ENCODE measurements at places on chromosomes 3 and 15. TPM values are rescaled to one million over a fixed set of nuclear protein-coding genes. Genes with fewer than 3 reads are reported as not detected.

DNA sequence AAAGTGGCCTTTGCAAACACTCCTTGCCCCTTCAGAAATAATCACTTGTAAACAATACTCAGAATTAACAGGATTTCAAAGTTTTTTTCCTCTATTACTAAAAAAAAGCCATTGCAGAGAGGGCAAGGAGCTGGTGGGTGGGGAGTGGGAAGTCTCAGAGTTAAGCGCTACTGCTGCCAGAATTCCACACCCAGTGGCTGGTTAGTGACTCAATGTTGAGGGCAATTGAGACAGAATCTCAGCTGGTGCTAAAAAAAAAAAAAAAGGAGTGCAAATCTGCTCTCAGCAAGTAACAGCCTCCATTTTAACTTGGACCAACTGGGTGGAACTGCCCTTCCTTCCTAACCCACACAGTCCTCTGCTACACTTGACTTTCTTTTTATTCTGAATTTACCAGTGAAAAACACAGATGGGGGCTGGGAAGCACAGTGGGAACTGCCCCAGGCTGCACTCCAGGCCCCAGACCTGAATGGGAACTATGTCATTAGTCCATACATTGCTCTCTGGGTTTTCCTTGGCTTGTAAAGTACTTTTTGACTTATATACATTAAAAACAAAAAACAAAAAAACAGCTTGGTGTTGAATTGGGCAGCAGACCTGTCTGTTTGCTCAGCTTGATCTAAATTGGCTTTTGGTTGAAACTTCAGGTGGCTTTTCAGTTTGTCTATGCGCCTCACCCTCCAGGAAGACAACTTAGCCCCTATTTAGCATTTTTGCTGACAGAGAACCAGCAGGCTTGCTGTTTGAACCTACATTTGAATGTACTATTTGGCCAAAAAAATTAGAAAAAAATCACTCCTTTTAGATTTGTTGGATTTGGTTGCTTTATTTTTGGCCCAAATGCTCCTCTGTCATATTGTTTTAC is 357.8 kb upstream of the TBL1XR1 start:
- no peak for DNase-seq

- DNase-seq = no peak
Measured at GRCh38 chr3:186511702-186512101, 32.5 kb downstream of the CRYGS start.

- no peak for DNase-seq
Measured at GRCh38 chr15:60442763-60443162, 36.2 kb downstream of the ICE2 start.

- no peak for DNase-seq
Measured at GRCh38 chr3:67082533-67083024, 84.5 kb downstream of the KBTBD8 start.

DNA sequence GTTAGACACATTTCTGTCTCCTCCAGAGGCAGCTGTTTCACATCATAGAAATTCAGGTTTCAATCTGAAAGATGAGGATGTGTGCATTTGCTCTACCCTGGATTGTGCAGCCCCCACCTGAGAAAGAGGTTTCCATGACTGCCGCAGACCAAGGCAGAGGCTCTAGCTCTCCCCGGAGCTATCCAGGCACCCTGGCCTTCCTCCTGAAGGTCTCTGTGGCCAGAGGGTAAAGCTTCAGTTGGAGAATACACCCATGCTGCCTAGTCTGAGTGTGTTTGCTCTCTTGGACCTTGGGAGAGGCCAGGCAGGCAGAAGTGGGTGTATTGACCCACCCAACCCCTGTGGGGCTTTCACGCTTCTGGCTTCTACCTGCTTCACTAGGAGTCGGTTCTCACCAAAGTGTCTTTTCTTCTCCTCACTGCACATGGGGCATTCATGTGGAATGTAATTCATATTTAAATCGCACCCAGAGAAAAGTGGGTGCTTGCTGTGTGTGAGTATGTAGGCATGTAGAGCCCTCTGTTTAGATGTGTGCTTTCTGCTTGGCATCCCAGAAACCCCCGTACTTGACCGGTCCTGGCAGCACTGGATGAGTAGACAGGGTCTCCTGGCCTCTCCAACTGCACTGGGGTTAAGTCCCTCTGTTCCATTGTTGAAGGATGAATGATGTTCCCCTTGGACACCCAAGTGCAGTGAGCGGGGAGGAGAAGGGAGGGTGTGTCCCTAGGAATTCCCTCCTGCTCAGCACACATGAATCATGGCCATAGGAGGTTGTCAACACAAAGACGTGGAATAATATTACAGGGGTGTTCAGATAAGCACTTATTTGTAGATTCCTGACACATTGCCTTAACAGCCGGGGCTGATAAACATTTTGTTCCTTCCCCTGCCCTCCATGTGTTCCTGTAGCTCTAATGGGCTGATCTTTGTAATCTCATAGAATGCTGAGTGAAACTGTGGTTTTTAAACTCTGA is 20.3 kb upstream of the RAB6B start:
- no peak for DNase-seq

GRCh38 chr3:170869239-170869590 is 780 bp downstream of the RPL22L1 start:
- DNase-seq = no peak

- DNase-seq = no peak
Measured at GRCh38 chr3:156460206-156460611, 94.7 kb downstream of the SSR3 start.

DNA sequence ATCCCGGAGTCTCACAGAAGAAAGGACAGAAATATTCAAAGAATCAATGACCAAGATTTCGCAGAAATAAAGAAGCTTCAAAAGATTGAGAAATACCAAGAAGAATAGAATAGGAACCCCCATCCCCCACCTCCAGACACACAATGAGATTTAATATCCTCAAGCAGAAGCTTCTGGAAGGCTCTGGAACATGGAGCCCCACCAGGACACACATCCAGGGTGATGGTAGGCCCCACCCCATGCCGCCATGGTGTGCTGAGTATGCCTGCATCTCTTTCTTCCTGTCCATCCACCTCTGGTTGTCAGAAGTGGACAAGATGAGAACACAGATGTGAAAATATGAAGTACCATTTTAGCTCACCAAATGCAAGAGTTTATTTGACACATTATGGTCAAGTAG is 19.3 kb downstream of the PRR23E start:
- DNase-seq = no peak

The RLBP1 gene
- total RNA-seq = not detected

The PLCL2 gene
- total RNA-seq = 71.1 TPM
